Thoracic aorta (tissue), 2 donors: ENCODE measurements at places on chromosomes 13 and 19.

DNA sequence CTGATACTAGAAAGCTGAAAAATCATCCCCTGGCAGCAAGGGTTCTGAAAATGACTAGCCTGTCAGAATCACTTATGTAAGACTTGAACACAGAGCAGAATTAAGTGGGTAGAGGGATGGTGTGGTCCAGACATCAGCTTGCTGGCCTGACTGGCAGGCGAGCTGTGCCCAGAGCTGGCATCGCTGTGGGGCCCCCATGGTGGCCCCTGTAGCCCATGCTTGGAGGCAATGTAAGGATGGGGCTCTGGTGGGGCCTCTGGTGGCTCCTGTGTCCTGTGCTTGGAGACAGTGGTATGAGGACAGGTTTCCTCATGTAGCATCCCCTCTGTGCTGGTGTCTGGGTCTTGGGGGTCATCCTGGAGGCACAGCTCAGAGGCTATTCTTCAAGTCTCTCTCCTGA is 332.1 kb downstream of the SHISA2 start:
- no peak for DNase-seq

- no peak for DNase-seq
These were observed 300.0 kb downstream of the SPRY2 start for GRCh38 chr13:80040981-80041317.

DNA sequence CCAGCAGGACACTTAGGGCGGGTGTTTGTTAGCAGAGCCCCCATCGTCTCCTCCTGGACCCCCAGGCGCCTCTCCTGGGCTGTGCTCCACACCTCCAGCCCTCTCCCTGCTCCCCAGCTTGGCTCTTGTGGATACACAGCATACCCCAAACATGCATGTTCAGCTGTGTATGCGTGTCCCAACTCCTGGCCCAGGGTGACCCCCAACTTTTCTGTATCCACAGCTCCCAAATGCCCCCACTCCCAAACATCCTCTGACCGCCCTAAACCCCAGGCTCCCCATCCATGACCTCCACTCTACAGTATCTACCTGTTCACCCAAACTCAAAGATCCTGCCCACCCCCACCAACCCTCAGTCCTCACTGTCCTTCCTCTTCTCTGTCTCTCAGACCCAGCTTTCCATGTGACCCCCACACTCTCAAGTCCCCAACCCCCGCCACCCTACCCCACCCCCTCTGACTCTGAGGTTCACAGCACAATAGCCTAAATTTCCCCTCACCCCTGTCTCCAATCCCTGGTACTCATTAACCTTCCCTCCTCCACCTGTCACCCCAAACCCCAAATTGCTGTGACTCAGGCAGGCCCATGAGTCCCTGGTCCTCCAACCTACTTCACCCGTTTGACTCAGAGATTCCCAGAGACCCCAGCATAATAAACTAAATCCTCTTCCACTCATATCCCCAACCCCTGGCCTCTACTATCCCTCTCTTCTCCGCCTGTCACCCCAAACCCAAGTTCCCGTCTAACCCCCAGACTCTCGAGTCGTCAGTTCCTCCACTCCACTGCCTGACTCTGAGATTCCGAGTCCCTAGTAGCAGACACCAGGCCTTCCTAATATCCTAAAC is 968 bp downstream of the UBE2M start:
- no peak for DNase-seq

- DNase-seq, result no peak
These were observed 6.4 kb downstream of the MYO9B start for GRCh38 chr19:17081672-17082630.

DNA sequence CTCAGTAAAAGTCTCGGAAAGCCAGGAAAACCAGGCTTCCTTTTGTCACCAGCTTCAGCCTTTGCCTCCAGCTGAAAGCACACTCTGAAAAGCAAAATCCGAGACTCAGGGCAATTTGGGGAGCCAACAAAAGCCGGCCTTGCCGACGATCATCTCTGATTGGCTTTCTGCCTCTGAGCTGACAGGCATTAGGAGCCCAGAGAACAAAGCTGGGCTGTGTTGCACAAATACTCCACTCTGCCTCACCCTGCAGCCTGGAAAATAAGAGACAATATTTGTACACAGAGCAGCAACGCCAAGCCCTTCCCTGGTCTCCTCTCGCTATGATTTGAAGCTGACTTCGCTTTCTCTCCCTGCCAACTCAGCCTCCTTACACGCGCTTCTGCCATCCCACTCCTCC is 46.9 kb downstream of the CACNA1A start:
- DNase-seq, result no peak

DNA sequence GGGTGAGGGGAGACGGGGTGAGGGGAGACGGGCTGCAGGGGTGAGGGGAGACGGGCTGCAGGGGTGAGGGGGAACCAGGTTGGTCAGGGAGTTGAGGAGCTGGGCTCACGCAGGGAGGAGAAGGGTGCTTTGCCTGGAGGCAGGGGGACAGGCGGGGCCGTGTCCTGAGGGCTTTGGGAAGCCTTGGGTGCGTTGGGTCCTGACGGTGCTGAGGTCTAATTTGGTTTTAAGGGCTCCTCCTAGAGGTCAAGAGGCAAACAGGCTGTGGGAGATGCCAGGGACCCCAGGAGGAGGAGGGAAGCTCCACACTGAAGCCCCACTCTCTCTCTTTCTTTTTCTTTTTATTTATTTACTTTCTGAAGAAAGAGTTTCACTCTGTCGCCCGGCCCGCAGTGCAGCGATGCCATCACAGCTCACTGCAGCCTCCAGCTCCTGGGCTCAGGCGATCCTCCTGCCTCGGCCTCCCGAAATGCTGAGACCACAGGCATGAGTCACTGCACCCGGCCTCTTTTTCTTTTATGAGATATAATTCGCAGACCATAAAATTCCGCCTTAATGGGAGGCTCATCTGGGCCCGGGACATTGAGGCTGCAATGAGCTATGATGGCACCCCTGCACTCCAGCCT is 9.3 kb upstream of the MISP start:
- no peak for DNase-seq

DNA sequence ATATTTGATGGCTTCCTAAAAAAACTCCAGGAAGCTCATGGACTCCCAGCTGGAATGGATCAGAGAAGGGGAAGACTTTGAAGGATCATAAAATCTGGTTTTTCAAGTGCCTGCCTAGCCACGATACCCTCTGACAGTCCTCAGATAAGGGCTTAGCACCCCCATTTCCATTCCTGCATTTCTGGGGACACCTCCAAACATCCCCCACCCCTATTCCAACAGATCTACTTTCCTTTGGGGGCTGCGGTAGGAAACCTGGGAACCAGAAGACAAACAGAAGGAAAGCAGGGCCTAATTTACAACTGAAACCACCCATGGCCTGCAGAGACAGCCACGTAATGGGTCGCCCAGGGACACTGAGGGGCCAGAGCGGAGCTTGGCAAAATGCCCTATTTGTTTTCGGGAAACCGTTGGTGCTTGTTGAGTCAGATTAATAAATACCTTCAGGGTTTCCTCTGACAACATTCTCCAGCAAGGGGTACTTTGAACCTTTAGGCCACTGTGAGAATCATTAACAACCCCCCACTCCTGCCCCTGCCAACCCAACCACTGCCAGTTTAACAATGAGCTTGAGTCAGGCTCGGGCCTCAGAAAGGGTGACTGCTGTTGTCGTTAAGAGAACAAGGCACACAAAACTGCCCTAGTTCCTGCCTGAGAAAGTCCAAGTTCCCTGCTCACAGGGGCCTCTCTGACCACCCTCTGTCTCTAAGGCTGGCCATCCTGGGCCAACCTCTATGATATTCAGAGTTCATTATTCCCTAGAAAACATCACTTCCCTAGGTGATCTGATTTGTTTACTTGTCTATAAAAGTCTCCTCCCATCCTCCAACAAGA is 23.5 kb downstream of the RHPN2 start:
- no peak for DNase-seq

DNA sequence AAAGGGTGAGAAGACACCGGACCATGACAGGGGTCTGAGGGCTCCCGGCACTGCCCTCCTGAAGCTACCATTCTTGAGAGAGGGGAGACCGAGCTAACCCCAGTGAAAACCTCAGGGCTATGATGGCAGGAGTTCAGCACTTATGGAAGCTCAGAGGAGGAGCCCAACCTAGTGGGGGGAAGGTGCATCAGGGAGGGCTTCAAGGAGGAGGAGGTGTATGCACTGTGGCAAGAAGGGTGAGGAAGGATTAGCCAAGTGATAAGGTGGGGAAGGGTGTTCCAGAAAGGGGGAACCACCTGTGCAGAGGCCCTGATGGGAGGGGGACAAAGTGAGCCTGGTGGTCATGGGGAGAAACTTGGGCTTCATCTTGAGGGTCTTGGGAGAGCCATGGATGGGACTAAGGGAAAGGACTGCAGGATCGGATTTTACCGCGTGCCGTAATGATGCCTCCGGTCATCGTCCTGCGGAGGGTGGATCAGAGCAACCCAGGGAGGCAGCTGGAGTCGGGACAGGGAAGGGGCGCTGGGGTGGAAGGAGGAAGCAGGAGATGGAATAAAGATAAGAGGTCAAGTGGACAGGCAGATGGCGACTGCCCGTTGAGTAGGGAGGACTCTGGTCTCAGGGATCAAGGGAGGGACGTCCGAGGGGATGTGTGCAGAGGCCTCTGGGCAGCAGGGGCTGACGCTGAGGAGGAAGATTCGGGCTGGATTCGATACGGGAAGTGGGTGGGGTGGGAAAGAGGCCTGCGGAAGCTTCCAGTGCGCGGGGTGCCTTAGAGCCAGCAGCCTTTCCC is 13.3 kb upstream of the PSMD8 start:
- DNase-seq, result no peak

- DNase-seq, result no peak
These were observed 14.8 kb downstream of the TFDP1 start for GRCh38 chr13:113599391-113599790.

DNA sequence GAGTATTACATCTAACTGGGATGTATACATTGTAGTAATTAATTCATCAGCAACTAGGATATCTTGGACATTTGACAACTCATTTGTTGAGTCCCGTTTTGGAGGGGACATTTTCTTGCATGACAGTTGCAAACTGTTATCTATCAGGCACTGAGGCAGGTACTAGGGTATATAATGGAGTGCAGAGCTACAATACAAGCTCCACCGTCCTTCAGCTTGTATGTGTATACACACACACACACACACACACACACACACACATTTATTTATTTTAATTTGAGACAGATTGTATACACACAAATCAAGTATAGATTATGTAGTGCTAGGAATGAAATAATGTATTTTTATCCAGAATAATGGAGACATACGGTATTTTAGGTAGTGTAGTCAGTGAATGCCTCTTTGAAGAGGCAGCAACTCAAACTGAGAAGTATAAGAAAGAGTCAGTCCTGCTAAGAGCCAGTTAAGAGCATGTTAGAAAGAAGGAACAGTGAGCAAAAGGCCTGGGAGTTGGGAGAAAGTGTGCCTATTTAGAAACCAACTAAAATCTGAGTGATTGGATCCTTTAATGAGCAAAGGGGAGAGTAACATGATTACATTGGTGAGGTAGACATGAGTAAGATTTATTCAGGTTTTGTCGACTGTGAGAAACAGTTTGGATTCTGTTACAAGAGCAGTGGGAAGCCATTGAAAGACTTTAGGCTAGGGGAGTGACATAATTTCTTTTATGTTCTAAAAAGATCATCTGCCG is 74.5 kb downstream of the NBEA start:
- no peak for DNase-seq

GRCh38 chr13:113151745-113152690 is 6.4 kb upstream of the PROZ start:
- no peak for DNase-seq

DNA sequence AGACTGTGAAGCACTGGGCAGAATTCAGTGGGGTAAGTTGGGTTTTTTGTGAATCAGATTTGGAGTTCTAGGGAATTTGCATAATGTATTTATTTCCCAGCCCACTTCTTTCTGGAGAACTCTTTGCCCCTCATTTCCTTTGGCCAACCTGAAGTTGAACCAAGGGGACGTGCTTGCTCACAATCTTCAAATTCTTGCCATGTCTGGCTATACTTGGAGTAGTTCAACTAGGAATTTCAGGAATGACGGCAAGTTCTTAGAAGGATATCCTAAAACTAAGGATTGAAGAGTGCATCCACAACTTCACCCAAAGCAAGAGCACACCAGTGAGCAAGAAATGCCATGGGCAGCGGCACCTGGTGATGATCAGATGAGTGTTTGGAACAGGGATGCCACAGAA is 88.5 kb downstream of the TEX26 start:
- DNase-seq, result no peak

DNA sequence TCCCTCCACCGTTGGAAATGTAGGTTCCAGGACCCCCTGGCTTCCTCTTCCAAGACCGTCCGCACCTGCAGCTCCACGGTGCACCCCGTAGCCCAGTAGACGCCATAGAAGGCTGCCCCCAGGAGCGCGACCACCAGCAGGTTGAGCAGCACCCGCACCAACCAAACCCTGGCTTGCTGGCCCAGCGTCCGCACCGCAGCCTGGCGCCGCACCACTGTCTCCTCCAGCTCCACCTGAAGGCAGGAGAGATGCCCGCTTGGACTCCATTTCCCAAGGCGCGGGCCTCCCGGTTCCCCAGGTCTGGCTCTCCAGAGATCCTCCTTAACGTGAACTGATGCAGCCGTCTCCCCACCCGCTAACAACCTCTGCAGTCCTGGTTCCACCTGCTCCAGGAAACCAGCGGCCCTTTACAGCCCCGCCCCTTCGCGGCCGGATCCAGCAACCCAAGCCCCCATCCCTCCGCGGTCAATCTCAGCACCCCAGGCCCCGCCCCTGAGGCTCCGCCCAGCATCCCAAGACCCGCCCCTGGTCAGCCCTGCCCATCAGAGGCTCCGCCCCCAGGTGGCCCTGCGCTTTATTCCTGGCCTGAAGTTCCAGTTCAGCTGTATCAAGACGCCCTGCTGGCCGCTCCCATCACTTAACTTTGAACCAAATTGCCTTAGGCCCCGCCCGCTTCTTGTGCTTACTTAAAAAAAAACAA is 5.0 kb upstream of the LENG1 start:
- DNase-seq, result no peak

DNA sequence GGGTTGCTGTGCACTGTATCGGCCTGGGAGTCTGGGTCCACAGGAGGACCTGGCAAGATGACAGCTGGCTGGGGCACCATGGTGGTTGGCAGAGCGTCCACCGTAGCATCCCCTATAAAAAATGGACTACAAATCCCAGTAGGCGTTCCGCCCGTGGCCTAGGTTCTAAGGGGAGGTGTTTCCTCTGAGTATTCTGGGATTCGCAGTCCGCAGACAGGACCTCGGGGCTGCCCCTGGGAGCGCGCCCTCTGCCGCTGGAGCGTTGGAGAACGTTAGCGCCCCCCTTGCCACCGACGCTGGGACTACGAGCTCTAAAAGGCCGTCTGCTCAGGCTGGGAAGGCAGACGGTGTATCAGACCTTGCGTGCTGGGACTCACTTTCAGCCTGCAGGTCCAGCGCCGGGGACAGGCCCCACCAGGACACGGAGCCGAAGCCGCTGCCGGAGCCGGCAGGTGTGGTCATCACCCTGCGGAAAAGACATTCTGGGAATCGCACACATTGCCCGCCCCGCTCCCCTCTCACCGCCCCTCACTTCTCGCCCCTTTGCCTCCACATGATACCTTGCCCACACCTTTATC is 372 bp downstream of the DNAAF3 start:
- no peak for DNase-seq

GRCh38 chr19:47309608-47310007 is at the start of gene C5AR1:
Gene C5AR1, plus strand, starts transcription at chr19:47309861. Its CDS starts 35 bp downstream, at chr19:47309896.
- no peak for DNase-seq

DNA sequence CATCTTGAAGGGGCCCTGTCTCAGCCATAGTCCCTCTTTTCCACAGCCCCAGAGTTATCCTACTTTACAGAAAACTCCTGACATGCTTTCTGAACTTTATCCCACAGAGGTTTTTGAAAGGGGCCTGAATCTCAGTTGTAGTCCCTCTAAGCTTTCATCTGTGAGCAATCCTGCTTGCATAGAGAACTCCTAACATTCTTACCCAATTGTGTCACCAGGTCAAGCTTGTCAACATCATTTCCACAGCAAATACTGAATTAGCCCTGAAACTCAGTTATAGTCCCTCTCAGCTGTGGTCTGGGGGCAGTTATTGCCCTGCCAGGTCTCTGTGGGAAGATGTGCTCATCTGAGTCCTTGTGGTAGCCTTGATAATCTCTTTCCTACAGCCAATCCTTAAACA is 2190.3 kb upstream of the PCDH20 start:
- no peak for DNase-seq
